Fibroblast of villous mesenchyme (primary cell): ENCODE measurements at places on chromosomes 6 and 20. TPM values are rescaled to one million over a fixed set of nuclear protein-coding genes. Genes with fewer than 3 reads are reported as not detected.

Gene DAAM2
- total RNA-seq, result 13.8 and 16.1 TPM in 2 replicates

Gene SLC23A2
- total RNA-seq, result 14.2 and 16.8 TPM in 2 replicates

DNA sequence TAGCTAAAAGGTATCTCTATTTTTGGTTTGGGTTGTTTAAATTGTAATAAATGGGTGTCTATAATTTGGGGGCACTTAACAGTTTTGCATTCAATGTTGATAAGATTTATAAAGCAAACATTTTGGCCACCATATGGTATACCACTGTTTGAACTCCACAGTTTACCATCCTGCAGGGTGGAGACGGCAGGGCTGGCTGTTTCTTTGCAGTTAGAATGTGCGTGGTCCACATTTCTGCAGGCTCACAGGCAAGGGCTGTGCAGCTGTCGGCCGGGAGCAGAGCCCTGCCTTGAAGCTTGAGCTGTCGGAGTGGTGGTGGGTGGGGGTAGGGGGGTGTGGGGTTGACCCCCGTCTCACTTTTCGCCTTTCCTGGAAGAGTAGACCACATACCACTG is 135.9 kb downstream of the CDH4 start:
- DNase-seq, result no peak

DNA sequence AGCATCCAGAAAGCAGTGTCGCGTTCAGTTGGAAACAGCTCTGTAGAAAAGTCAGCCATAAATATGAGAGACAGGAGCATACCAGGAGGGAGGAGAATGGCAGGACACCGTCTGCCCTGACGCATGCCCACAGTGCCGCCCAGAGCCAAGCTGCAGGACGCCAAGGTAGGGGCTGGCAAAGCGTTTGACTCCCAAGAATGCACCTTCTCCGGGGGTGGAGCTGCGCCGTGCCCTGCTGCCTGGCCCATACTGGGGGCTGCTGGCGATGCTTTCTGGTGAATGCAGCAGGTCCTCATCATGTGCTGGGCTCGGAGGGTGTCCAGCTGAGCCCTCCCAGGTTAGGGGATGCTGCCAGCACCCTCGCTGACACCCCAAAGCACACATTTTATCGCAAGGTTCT is 349.8 kb downstream of the CDH4 start:
- DNase-seq, result no peak

DNA sequence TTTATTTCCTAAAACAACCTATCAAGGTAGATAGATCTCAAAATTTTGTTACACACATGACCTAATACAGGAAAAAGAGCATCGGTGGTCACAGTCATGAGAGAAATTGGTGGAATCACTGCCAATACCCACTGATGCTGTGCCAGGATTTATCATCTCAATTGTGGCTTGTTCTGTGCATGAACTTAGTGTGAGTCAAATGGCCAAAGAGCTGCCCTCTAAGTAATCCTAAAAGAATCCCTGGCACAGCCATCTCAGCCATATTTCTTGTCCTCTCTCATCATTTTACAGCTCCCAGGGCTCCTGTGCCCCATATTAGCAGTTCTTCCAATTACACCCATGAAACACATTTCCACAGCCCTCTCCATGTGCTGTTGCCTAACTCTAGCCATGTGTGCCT is 6.1 kb downstream of the GSTA5 start:
- no peak for DNase-seq

- DNase-seq, result no peak
These were observed 62.4 kb downstream of the PTCHD4 start for GRCh38 chr6:48048451-48049146.
